ENCODE measurements at places on chromosomes 12 and 14.

DNA sequence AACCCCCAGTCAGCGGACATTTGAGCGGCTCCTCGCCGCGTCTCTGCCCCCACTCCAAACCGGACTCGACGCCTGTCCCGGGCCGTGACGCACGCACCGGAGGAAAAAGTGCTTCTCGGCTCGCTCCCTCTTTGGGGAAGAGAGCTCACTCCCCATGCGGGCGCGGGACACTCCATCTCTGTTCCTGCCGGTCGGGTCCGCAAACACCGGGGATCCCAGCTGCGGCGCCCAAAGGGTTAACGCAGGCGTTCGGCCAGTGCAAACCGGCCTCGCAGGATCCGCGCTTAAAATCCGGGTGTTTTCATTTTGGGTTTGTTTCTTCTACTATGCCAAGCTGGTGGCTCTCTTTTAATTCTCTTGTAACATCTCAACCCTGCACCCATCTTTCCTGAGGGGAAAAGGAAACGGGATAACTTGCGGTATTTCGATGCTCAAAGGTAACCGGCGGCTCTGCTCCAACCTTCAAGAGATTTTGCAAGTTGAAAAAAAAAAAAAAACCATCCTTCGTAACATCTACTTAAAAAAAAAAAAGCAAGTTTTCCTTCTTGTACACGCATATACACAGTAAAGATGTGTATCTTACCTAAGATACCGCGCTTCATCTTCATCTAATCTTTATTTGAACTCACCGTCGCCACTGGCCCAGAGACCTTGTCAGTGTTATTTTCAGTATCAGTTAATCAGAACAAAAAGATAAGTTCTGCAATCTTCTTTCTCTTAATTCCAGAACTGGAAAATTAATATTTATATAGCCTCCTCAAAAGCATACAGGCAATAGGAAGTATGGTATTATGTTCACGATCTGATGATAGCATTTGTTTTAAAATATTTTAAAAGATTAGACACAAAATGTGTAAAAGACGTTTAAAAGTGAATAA is 1.6 kb upstream of the ATP2B1 start:
- DNase-seq, result no peak

DNA sequence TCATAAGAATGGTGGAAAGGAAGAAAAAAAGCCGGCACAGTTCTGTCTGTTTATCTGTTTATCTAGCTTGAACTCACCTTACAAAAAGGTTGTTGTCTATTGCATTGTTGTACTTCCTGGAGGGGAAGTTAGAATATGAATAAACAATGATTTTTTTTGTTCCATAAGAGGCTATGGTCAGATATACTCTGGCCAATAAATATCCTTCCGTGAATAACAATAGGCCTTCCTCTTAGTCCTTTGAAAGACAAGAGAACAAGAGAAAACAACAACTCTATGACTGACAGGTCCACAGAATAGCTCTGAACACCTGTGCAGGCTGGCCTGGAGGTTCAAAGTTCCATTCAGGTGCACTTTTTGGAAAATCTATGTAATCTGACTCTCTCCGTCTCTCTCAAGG is 192.8 kb upstream of the KRR1 start:
- no peak for DNase-seq

DNA sequence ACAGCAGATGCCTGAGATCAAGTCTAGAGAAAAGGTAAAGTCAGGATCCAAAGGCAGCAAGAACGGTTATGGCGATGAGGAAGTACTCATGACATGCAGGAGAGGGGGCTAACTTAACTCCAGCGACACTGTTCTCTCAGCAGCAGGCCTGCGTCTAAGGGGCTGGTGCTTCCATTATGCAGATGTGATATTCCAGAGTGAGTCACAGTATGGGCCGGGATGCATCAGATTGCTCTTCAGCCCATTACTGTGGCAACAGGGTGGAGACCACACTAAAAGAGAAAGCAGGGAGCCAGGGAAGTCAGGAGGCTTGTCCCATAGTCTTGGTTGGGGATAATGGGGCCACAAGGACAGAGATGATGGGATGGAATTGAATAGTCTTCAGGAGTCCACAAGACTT is 151.8 kb upstream of the NTF3 start:
- no peak for DNase-seq

DNA sequence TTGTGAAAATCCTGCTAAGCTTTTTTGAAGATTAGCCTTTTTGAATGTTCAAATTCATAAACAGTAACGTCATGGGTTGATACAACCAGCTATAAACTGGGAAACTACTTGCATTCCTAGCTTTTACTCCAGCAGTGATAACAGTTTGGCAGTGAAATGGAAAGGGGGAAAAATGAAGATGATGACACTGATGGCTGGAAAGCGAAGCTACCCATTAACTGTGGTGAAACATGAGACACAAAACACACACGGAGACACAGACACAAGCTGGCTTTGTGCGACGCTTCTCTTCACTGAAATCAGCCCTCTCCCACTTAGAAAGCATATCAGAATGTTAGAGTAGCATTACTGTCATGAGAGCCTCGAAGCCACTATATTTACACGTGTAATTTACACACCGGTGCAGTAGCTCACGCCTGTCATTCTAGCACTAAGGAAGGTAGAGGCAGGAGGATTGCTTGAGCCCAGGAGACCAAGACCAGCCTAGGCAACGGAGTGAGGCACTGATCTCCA is 15.7 kb downstream of the VPS37B start:
- no peak for DNase-seq

- DNase-seq, result no peak
Observed at GRCh38 chr12:103839609-103840461, 1.2 kb downstream of the NT5DC3 start.

GRCh38 chr12:70837026-70837425 is 83.5 kb downstream of the PTPRR start:
- DNase-seq, result no peak

DNA sequence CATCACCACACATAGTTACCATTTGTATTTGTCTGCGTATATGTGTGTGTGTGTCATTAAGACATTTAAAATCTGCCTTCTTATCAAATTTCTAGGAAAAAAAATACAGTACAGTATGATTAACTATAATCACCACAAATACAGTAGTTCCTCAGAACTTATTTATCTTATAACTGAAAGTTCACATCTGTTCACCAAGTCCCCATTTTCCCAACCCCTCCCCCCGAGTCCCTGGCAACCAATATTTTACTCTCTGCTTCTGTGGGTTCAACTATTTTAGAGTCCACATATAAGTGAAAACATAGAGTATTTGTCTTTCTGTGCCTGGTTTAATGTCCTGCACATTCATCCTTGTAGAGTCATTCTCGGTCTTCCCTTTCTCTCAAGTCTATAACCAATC is 12.3 kb downstream of the CAPS2 start:
- DNase-seq, result no peak

DNA sequence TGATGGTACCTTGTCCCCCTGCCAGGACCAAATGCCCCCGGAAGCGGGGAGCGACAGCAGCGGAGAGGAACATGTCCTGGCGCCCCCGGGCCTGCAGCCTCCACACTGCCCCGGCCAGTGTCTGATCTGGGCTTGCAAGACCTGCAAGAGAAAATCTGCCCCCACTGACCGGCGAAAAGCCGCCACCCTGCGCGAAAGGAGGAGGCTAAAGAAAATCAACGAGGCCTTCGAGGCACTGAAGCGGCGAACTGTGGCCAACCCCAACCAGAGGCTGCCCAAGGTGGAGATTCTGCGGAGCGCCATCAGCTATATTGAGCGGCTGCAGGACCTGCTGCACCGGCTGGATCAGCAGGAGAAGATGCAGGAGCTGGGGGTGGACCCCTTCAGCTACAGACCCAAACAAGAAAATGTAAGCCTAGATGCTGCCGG is 410 bp downstream of the MYF6 start:
- no peak for DNase-seq

DNA sequence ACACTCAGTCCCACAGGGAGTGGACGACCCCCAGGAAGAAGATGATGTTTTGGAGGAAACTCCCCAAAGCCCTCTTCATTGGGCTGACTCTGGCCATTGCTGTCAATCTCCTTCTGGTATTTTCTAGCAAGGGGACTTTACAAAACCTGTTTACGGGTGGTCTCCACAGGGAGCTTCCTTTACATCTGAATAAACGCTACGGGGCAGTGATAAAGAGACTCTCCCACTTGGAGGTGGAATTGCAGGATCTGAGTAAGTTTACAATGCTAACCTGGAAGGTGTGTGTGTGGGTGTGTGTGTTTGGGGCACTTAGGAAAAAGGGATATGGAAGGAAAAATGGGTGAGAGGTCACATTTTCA is 416 bp downstream of the GALNT8 start:
- no peak for DNase-seq

- peak; percentile 19 for DNase-seq
Observed at GRCh38 chr14:67738740-67739504, 37.2 kb downstream of the RDH12 start.

DNA sequence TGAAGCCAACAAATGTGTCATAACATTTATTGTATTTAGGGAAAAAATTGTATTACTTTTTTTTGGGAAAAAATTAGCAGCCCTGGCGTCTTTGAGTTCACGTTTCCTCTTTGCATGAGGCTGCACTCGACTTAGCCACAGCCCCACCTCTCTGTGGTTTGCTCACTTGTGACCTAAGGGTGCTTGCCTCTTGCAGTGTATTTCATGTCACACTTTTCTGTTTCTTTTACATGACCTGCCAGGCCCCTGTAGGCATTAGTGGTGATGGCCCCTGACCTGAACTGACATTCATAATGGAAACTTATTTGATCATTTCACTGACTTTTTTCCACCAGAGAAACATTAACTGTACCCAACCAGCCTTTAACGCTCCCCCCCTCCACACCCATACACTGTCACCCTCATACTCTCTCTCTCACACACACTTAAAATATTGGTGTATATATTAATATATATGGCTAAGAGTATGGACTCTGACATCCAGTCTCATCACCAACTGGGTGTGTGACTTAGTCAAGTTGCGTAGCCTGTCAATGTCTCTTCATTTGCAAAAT is 122.9 kb downstream of the PRKCH start:
- DNase-seq, result no peak

- no peak for DNase-seq
Observed at GRCh38 chr14:81819344-81819743, 285.7 kb upstream of the SEL1L start.

DNA sequence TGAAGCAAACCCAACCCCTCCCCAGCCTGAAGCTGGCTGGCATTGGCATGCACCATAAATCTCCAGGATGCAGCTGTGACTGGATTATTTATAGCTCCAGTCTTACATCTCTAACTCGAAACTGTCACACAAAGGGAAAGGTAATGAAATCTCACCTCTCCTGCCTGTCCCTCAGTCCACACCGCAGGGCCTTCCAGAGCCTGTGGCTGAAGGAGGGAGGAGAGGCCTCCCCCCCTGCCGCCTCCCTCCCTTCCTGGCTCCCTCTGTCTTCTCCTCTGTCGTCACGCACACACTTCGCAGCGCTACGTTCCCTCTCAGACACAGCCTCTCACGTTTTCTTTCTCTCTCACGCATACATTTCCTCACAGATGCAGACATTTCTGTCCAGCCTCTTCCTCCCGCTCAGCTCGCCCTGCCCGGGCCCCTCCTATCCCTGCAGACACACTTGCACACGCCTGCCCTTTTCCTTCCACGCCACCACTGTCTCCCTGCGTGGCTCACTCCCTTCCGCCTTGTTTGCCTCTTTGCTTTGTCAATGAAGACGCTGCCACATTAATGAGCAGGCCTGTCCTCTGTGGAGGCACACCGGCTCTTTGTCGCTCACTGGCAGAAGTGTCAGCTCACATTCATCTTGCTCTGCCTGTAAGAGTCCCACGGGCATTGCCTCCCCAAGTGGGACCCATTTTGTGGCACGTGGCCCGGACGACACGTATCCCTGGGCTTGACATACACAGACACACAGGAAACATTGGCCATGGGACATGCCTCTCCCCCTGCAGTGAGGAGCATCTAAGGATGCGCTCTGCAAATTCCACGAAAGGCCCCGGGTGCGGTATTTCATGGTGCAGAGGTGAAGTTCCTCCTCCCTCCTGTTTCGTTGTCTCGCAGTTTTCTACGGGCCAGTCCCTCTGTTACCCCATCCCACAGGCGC is 27.9 kb downstream of the IRF2BPL start:
- peak; percentile 41 for DNase-seq

- no peak for DNase-seq
Observed at GRCh38 chr12:12723149-12723680, 6.0 kb downstream of the CDKN1B start.

GRCh38 chr14:52078721-52079120 is 9.9 kb upstream of the NID2 start:
- no peak for DNase-seq

DNA sequence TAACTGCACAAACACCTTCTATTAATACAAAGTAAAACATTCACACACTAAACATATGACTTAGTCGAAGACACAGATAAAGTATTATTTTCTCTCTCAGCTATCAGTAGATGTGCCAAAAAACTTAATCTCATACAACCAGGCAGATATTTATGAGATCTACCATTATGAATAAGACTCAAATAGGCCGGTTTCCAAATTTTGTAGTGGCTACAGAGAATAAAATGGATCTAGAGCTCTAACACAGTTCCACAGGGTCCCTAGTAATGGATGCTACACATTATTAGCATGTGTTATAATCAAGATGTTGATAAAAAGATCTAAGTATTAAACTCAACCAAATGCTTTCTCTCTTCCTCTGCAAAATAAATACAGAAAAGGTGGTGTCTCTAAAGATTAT is 10.4 kb downstream of the SAV1 start:
- DNase-seq, result no peak

DNA sequence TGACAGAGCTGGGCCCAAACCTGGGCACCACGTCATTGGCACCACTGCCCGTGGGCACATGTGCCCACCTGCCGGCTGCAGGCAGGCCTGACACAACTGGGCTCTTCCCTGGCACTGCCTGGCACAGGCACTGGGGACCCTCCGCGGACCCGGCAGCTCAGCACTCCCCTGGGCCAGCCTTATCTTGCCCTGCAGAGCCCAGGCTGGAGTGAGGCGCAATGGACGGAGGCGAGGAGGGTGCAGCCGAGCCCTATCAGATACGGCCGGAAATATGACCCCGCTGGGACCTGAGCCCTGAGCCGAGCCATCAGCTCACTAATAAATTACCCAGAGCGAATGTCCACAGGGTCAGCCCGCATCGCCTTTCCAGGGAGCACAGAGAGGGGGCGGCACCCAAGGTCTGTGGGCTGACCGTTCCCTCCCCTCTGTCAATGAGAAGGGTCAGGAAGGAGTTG is 1.7 kb upstream of the C14orf180 start:
- no peak for DNase-seq

DNA sequence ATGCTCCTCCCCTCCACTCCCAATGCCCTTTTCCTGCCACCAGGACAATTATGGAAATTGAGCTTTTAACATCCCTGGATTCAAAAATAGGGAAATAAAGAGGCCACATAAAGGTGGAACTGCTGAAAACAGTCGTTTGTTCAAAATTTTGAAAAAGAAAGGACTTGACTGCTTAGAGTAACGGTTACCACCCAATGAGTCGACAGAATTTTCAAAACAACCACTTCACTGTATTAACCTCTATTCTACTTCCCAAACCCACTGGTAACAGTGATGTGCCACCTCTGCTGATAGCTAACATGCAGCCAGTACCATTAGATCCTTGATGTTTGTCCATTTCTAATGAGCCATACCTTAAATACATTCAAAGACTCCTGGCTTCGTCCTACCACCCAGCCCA is 4.9 kb downstream of the ST8SIA1 start:
- no peak for DNase-seq

All from NCI-H1436 treated with DMSO at 0.1 percent for 48 hours (cell line).